SK-N-DZ (cell line): ENCODE measurements at places on chromosomes 1 and 21.
A peak's percentile ranks its signal among the peaks of the same experiment; 100 is the strongest.

GRCh38 chr1:226404063-226404903 lies 3.6 kb downstream of the PARP1 start:
- no peak for DNase-seq

GRCh38 chr1:167105271-167106118 lies 11.6 kb downstream of the STYXL2 start:
- DNase-seq: no peak

DNA sequence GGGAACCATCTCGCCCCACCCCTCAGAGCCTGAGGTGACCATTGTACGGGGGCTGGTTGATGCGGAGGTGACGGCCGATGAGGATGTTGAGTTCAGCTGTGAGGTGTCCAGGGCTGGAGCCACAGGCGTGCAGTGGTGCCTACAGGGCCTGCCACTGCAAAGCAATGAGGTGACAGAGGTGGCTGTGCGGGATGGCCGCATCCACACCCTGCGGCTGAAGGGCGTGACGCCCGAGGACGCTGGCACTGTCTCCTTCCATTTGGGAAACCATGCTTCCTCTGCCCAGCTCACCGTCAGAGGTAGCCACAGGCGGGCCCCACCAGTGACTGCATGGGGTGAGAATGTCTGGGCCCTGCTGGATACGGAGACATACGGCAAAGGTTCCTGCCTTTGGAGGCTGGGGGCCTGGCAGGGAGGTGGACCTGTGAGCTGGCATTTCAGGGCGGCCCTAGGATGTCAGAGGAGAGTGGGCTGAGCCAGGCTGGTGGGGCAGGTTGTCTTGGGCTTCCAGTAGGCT lies 98.5 kb downstream of the TRIM11 start:
- DNase-seq: no peak

DNA sequence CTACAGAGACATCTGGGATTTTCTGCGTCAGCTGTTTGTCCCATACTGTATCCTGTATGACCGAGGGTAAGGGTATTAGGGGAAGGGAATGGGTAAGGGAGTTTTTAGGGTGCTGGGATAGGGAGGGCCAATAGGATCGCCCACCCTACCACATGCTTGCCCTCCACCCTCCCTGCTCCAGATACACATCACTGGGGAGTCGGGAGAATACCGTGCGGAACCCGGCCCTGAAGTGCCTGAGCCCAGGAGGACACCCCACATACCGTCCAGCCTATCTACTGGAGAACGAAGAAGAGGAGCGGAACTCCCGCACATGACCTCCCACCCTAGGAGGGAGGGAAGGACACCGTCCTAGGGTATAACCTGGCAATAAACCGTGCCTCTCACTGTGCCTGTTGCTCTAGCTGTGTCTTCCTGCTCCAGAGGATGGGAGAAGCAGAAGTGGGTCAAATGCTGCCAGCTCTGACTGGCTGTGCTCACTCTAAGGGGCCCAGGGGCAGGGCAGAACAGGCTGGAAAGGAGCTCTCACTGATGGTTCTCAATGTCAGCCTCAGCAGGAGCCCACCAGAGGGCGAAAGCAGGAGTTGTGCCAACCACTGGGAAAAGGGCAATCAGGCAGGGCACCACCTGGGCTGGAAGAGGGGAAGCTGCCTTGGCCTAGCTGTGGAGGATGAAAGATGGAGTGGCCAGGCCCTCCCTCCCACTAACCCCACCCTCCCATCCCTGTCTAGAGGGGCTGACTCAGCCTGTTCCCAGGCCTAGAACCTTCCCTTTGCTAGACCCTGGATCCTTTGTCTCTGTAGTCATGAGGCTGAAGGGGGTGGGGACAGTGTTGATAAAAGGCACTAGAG lies 440 bp upstream of the LENEP start:
- DNase-seq: no peak

GRCh38 chr1:43039228-43040055 lies 80.8 kb upstream of the SLC2A1 start:
- DNase-seq: no peak

DNA sequence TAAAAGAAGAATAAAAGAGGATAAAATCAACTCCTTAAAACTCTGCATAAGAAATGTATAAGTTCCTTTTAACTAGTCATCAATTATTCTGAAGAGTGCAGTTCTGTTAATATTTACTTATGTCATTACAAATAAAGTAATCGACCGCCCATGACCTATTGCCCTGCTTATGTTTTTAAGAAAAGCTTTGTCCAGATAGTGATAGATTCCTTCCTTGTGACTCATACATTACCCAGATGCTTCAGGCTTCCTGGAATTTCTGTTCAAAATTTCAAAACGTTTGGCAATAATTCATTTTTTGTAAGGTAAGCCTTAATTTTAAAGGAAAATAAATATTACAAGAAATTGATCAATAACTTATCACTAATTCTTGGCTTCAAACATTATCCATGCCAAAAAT lies 918.2 kb upstream of the ADGRL2 start:
- no peak for DNase-seq

DNA sequence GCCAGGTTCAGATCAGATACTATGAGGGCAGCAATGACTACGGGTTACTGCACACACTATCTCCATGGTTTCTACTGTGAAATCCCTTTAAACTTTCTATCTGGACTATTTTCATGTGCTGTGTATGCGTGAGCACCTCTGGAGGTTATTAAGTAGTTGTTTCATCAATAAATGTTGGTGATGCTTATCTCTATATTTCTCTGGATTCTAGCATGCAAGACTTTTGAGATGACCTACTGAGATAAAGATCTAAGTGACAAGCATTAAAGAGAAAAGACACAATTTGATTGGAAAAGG lies 194.0 kb downstream of the NRIP1 start:
- peak; percentile 11 for DNase-seq

GRCh38 chr1:156746406-156746727 lies 5.1 kb downstream of the HDGF start:
- DNase-seq: no peak

GRCh38 chr1:175089136-175089718 lies 21.6 kb downstream of the TNN start:
- DNase-seq: peak; percentile 28

DNA sequence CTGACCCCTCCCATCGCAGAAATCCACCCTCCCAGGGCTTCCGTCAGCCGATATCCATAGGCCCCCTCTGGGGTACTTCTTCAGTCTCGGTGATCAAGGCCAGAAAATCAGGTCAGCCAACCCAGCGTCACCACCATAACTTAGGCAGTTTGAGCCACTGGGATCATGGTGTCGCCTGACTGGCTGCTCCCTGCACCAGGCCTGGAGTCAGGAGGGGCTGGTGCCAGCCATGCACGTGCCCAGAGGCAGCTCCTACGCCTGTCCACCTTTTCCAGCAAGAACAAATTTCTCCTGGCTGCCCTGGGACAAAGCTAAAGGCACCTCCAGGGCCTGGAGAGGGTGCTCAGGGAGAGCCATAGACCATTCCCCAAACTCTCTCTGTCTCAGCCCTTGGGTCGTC lies 4.8 kb upstream of the CTRC start:
- DNase-seq: no peak

DNA sequence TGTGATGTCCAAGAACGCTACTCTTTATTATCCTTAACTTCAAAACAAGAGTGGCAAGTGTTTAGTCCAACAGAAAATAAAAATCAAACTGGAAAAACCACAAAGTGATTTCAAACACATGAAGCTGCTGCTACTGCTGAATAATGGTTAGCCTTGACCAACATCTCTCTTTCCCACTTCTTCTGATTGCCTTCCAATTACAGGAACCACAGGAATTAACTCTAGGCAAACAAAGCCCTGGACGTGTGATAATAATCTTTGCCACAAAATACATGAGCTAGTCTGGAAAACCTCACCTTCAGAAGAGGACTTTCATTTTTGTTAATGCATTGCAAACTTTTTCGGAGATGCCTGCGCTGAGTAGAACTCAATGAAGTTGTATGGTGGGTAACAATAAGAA lies 48.6 kb upstream of the COL11A1 start:
- DNase-seq: no peak
